ENCODE measurements at places on chromosomes 13 and 19.
A peak's percentile ranks its signal among the peaks of the same experiment; 100 is the strongest.

DNA sequence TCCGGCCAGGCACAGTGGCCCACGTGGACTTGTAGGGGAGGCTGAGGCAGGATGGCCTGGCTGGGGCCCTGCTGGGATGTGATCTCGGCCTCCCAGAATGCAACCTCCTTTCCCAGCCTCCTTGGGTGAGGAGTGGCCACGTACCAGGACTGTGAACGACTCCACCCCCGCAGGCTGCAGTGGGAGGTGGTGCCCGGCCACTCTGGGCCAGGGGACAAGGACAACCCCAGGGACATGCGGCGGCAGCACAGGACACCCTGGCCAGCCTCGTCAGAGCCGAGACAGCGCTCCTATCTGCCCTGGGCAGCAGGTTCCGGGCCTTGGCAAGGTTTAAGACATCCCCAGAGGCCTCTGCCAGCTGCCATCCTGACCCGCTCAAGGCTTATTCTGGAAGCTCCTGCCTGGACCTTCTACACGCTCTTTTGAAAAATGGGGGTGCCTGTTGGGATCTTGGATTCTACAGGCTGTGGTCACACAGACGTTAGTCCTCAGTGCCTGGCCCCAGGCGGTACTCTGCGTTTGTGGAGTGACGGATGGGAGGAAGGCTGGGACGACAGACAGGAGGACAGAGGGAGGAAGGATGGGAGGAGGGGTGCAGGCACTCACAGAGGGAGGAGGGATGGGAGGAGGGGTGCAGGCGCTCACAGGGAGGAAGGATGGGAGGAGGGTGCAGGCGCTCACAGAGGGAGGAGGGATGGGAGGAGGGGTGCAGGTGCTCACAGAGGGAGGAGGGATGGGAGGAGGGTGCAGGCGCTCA is 19.9 kb upstream of the CACTIN start:
- DNase-seq = no peak

DNA sequence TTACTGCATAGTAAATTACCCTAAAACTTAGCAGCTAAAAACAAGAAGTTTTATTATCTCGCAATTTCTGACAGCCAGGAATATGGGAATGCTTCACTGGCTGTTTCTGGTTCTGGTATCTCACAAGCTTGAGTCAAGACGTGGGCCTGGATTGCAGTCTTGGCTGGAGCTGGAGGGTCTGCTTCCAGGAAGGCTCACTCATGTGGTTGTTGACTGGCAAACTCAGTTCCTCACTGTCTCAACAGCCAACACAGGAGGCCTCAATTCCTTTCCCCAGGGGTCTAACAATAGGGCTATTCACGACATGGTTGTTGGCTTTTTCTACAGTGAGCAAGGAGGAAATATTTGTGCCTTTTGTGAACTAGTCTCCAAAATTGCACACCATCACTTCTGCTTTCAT is 146.3 kb downstream of the GPC5 start:
- no peak for DNase-seq

DNA sequence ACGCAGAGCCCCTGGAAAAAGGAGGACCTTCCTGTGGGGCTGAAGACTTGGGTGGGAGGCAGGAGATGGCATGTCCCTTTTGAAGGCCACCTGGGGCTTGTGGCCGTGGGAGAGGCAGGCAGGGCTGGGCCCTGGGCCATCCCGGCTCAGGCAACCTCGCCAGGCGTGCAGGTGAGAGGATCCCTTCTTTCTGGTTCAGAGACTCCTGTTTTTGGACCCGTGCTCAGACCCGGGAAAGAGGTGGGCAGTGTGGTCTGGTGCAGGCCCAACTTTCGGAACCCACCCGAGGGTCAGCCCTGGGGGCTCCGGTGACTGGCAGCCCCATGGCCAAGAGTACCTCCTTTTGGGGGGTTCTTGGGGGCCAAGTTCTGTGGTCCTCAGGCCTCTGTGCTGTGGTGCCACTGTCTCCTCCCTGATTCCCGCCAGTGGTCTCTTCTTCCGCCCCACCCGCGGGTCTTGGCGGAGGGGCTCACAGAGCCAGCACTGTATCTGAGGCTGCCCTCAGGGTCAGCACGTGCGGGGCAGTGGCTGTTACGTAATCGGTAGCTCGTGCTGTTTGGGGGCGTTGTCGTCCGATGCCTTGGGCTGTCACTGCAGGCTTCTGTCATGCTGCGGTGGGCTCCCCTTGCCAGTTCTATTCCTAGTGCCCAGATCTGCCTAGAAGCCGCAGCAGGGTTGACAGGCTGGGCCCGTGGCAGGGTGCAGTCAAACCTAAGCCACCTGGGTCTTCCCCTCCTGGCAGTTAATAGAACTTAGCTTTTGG is 42.7 kb downstream of the KDM4B start:
- DNase-seq = no peak

- DNase-seq = no peak
These were observed 60.6 kb downstream of the NDFIP2 start for GRCh38 chr13:79541426-79542049.

DNA sequence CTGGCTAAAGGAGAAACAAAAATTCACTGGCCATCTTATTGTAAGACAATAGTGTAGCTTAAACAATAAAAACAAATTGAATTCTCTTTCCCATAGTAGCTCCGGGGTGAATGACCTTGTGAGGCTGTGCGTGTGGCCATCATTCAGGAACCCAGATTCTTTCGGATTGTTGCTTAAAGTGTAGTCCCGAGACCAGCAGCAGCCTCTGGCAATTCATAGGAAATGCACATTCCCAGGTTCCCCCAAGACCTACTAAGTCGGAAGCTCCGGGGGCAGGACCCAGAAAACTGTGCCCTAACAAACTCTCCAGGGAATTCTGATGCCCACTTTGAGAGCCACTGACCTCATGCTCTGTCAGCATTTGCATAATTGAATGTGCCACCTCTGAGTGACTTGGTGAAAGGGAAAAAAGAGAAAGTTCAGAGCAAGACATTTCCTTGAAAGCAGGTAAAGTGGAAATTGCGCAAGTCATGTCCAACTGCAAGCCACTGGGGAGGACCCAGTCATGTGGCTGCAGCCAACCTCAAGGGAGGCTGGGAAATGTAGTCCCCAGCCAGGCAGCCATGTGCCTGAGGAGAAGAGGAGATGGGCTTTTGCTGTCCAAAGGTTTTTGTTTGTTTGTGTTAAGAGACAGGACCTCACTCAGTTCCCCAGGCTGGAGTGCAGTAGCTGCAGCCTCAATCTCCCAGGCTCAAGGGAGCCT is 50.7 kb upstream of the PNMA8B start:
- no peak for DNase-seq

DNA sequence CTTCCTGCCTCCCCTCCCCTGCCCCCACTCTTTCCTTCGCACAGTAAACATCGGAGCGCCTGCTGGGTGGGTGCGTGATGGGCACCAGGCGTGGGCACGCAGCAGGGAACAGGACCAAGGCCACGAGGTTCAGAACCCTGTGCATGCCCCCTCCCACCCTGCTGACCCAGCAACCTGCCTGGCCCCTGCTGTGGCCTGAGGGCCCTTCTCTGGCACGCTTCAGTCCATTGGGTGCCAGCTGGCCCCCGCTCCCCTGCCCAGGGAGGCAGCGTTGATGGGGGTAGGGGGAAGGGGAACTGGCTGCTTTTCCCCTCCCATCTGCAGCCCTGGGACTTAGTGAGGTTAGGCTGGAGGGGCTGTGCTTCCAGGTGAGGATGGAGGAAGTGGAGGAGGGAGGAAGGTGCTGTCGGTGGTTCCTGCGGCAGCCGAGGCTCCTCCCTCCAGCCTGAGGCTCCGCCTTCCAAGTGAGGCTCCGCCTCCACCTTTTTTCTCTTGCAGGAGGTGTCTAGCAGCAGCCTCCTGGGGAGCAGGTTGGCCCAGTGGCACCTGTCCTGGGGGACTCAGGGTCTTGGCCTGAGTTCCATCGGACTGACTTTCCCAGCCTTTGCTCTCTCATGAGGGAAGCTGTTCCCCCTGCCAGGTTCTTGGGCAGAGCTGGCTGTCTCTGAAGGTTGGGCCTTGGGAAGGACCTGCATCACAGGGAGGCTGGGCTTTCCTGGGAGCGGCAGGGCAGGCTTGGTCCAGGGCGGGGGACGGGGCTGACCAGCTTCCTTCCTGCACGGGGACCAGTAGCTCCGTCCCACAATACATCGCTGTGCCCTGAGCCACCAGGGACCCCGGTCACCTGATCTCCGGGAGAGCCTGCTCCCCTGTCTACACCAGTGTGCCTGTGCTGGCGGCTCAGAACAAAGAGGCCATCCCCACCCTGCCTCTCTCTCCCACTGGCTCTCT is 7.3 kb downstream of the PIAS4 start:
- DNase-seq = no peak

GRCh38 chr19:40216013-40216776 is 2.0 kb downstream of the TTC9B start:
- DNase-seq = no peak

- no peak for DNase-seq
These were observed 284.5 kb downstream of the FGF14 start for GRCh38 chr13:102117175-102117831.

GRCh38 chr13:51997641-51998330 is 13.5 kb downstream of the ATP7B start:
- no peak for DNase-seq

GRCh38 chr13:31372454-31372853 is 172.7 kb downstream of the B3GLCT start:
- DNase-seq = no peak

DNA sequence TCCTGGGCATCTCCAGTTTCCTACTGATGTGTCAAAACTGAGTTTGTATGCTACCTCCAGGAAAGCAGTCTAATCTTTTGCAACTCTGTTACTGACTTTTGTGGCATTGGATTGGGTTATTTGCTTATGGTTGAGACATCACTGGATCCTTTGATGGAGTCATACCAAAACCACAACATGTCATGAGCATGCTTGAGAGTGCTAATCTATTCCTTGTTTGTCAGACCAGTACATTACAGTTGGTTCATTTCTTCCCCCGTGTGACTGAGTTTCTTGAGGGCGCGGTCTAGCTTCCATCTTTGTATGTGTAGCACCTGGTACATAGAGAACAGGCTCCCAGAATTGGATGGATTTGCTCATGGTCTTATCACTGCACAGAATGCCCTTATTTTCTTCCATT is 43.2 kb downstream of the SUGT1 start:
- peak; percentile 2 for DNase-seq

- DNase-seq = no peak
These were observed 31.5 kb downstream of the KLF5 start for GRCh38 chr13:73090116-73090822.

DNA sequence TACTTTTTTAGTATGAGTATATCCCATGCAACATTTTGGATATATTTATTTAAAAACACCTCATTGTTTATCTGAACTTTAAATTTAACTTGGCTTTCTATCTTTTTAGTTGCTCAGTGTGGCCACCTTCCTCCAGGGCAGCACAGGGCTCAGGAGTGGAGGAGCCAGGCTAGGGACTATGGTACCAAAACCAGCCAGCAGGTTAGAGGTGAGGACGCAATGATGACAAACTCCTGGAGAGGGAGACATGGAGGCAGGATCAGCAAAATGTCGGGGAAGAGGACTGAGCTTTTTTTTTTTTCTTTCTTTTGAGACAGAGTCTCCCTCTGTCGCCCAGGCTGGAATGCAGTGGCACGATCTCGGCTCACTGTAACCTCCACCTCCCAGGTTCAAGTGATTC is 29.6 kb upstream of the CALM3 start:
- DNase-seq = no peak

GRCh38 chr19:21468791-21469190 is 36.6 kb upstream of the ZNF429 start:
- no peak for DNase-seq

DNA sequence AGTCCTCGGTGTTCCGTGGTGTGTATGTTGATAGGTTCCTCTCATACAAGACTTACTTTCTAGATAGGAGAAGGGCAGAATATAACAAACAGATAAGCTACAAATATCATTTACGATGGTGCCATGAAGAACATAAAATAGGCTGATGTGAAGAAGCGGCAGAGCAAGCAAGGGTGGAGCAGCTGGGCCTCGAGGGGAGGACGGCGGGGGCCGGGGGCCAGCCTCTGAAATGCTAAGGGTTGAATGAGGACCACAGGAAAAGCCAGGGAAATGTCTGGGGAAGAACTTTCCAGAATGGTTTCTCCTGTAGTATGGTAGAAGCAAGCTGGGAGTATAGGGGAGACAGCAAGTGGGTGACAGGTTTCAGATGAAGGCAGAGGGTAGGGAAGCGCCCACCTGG is 529.5 kb downstream of the LIG4 start:
- no peak for DNase-seq

GRCh38 chr19:33863436-33863835 is 66.8 kb downstream of the KCTD15 start:
- no peak for DNase-seq

DNA sequence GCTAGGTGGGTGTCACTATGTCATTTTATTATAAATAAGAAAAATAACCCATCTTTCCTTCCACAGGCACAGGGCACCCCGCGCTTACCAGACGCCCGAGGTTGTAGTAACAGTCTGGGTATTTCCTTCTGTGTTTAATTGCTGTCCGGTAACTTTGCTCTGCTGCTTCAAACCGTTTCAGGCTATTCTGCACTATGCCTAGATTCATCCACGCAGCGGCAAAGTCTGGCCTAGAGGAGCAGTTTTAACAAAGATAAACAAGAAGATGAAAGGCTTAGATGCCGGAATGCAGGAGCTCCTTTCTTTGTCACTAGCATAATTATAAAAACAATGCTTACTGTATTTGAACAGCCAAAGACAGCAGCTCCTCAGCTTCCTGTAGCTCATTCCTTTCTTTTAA is 36.9 kb upstream of the GGACT start:
- no peak for DNase-seq

DNA sequence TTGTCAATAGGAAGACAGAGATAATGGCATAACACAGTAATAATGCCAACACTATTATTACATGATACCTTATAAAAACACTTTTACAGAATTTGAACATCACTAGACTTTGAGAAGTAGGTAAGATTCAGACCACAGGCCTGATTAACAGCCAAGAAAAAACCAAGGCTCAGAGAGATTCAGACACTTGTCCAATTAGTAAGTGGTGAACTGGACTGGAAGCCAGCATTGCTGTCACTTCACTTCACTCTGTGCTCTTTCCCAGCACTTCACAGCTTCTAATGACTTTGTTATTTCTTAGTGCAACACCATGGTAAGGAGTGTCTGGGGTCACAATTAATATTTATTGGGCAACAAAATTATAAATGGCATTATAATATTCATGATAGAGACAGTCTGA is 91.9 kb downstream of the TRPC4 start:
- DNase-seq = no peak

- DNase-seq = no peak
These were observed 18.1 kb downstream of the RNASEH2B start for GRCh38 chr13:50927701-50928100.

DNA sequence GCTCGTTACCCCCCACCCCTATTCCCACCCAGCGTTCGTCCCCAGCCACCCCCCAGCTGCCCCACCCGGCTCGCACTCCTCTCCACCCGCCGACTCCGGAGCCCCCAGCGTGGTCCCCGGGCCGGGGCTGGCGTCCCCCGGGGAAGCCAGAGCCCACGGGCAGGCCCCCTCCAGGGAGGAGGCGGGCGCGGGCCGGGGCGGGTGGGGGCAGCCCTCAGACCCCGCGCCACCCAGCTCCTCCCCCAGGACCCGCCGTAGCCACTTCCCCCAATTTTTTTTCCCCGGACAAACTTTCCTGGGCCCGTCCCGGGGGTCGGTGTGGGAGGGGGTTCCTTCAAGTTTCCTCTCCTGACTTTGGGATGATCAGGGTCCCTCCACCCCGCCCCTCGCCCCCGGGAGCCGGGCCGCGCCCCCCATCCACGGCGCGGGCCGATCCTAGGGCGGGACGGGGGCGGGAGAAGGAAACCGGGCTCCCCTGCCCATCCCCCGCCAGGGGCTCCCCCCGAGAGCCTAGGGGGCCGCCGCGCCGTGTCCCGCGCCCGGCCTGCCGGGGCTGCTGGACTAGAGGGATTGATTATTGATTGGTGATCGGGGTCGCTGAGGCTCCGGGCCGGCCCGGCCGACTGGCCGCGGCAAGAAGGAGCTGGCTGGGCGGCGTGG is 927 bp upstream of the TSHZ3 start:
- DNase-seq = no peak

- no peak for DNase-seq
These were observed 6.7 kb downstream of the CAMSAP3 start for GRCh38 chr19:7602240-7602934.
